CD14-positive monocyte (primary cell): ENCODE measurements at places on chromosomes 5 and 9.
A peak's percentile ranks its signal among the peaks of the same experiment; 100 is the strongest.

DNA sequence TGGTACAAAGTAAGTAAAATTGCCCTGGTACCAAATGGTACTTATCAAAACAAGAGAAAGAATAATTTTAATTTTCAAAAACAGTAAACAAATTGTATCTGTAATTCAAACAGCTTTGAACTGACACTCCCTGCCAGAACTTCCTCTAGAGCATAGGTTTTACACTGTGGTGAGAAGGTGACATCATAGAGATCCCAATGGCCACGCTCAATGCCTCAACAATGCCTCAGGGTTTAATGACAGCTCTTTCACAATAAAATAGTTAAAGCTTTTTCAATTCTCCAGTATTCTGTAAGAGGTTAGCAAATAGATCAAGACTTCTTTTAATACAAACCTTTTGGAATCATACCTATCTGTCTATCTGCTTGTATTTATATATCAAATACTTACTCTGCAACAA, 437.1 kb downstream of the PRR16 start:
- no peak for DNase-seq

DNA sequence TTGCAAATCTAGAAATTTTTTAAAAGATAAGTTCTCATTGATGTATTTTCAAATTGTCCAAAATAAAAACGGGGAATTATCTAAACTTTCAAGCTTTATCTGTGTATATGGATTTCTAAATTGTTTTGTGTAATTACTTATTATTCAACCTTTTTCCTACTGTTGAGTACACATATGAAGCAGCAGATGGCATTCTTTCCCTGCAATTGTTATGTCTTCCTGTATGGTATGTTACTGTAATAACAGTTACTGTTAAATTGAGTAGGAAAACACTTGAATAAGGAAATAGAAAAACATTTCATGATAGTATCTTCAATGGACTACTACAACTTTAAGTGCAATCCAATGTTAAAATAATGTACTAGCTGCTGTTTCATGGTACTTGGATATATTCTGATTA, 124.8 kb downstream of the RANBP17 start:
- no peak for DNase-seq

- DNase-seq, result no peak
These were observed 62.4 kb downstream of the SLC28A3 start for GRCh38 chr9:84278130-84278529.

DNA sequence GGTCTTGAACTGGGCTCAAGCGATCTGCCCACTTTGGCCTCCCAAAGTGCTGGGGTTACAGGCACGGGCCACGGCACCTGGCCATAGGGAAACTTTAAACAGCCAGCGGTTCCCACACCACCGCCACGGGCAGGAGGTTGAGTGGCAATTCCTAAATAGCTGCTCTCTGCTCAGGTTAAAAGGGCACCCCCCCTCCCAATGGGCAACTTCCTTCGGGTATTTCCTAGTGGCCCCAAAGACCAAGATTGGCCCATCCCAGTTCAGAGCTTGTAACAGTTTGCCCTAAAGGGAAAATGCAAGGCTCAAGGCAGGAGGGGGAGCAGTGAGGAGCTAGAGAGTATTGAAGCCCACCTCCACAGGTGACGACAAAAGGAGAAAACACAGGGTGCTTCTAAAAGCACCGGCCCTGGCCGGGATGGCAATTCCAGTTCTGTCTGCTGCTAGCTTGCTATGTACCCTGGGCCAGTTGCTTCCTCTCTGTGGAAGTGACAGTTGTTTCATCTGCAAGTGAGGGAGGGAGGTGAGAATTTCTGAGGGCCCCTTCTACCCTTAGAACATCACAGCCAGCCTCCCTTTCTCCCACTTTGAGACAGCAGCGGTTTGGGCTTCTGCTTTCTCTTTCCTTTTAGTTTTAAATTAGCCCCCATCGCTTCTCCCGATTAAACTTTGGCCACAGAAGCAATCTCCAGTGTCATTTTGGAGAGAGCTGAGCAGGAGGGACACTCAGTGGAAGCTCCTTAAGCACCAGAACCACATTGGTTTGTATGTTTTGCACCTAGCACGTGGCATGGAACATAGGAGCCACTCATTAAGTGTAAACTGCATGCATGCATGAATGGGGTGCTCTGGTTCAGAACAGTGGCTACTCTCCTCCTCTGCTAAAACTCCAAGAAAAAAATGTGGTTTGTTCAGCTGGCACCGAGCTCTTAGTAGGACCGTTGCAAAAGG, 17.3 kb upstream of the TNIP1 start:
- DNase-seq, result peak; percentile 42

- DNase-seq, result no peak
These were observed 109.4 kb downstream of the MAT2B start for GRCh38 chr5:163614787-163615186.

- DNase-seq, result no peak
These were observed 11.3 kb upstream of the SKP1 start for GRCh38 chr5:134188092-134188491.

GRCh38 chr9:86064220-86064619, 35.1 kb downstream of the GOLM1 start:
- DNase-seq, result no peak

GRCh38 chr5:134603059-134603458, 29.6 kb downstream of the SAR1B start:
- DNase-seq, result no peak

GRCh38 chr9:14526504-14526903, 166.7 kb downstream of the ZDHHC21 start:
- DNase-seq, result no peak

- no peak for DNase-seq
These were observed 344.2 kb downstream of the NTRK2 start for GRCh38 chr9:85013703-85014102.

GRCh38 chr9:16884952-16885513, 14.6 kb upstream of the BNC2 start:
- peak; percentile 20 for DNase-seq

DNA sequence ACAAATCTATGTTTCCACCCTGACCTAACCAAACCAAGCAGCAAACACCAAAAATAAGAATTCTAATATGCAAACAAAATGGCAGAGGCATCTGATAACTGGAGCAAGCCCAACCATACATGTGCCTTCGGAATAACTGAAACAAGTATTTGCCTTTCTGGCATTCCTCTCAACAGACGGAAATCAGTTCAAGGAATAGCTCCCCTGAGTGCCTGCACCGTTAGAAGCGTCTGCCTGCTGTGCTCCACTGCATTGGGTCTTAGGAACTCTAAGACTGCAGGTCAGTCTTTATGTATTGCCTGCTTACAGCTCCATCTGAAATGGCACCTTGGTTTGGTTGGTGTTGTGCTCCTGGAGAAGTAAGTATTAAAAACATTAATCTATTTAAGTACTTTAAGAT, 98.5 kb downstream of the MRPS27 start:
- DNase-seq, result no peak

DNA sequence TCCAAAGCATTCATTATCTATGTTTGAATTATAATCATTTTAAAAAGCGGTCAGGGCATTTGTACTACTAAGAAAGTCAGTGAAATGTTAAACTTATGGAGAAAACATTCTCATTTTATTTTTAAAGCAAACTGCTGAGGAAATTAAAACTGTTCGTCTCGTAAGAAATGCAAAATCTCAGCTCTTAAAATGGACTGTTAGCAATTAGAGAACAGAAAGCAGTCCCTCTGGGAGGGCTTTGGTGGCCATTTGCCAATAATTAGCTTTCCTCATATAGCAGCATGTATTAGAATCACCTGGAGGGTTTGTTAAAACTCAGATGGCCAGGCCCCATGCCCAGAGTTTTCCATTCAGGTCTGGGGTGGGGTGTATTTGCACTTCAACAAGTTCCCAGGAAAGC, 120.7 kb upstream of the RASEF start:
- DNase-seq, result no peak

- DNase-seq, result no peak
These were observed 11.6 kb downstream of the PTCH1 start for GRCh38 chr9:95505072-95505716.

- no peak for DNase-seq
These were observed 14.7 kb upstream of the TNC start for GRCh38 chr9:115132648-115133047.

GRCh38 chr9:14554886-14555285, 138.3 kb downstream of the ZDHHC21 start:
- DNase-seq, result no peak

GRCh38 chr5:58759745-58760144, 176.9 kb downstream of the RAB3C start:
- DNase-seq, result peak; percentile 47

DNA sequence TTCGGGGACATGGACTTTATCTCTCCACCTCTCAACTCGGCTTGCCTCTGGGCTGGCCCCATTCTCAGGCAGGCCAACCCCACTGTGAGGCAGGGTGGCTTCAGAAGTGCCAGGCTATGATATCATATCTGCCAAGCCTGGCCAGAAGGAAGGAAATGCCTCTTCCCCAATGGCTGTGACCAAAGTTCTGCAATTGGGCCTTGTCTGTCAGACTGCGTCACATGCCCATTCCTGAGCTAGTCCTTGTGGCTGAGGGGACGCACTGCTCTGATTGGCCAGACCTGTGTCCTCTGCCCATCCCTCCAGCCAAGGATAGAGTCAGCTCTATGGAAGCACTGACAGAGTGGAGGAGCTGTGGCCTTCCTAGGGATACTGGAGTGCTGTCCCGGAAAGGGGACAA, 11.9 kb downstream of the SMIM23 start:
- DNase-seq, result peak; percentile 20

- no peak for DNase-seq
These were observed 24.3 kb upstream of the FAT2 start for GRCh38 chr5:151615431-151615830.

GRCh38 chr5:139882961-139883539, 87.4 kb downstream of the PSD2 start:
- DNase-seq, result no peak

GRCh38 chr9:76007935-76008334, 117.5 kb downstream of the PCSK5 start:
- no peak for DNase-seq

DNA sequence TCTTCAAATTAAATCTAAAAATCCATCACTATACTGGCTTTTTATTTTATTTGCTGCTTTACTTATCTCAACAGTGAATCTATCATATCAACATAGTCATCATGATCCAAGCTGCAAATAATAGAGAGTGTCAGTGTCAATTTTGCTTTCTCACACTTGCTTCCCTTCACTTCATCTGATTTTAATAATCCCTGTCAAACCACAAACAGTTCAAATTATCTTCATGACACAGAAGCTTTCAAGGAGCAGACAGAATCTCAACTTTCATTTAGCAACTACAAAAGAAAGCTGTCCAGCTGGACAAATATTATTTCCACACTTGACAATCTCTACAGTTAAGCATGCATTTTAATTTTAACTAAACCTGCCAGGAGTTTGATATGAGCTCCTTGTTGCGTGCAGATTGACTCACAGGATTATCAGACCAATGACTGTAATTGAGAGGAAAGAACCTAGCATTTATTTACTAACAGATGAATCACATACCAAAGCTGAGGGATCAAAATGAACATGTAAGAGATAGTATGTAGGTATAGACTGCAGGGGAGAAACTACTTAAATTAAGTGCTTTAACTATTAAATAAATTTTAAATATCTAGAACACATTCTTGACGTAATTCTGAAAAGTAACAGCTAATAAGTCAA, 56.0 kb downstream of the KIAA0825 start:
- DNase-seq, result no peak

- DNase-seq, result no peak
These were observed 672 bp upstream of the SUSD3 start for GRCh38 chr9:93057703-93058354.

DNA sequence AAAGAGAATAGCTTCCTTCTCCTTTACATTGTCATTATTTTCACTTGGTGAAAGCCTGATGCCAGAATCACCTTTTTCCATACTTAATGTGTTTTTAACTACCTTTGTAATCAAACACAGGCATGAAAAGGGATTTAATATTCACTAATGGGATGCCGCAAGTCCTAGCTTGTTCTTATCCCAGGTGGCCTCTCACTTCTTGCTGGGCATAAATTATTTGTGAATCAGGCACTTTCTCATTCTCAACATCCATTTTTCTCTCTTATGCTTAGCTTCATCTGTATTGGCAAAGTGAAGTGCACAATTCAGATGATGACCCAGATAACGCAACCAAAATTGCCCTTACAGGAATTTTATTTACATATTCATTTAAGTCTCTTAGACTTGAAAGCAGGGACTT, 10.9 kb downstream of the ACTL7B start:
- no peak for DNase-seq

DNA sequence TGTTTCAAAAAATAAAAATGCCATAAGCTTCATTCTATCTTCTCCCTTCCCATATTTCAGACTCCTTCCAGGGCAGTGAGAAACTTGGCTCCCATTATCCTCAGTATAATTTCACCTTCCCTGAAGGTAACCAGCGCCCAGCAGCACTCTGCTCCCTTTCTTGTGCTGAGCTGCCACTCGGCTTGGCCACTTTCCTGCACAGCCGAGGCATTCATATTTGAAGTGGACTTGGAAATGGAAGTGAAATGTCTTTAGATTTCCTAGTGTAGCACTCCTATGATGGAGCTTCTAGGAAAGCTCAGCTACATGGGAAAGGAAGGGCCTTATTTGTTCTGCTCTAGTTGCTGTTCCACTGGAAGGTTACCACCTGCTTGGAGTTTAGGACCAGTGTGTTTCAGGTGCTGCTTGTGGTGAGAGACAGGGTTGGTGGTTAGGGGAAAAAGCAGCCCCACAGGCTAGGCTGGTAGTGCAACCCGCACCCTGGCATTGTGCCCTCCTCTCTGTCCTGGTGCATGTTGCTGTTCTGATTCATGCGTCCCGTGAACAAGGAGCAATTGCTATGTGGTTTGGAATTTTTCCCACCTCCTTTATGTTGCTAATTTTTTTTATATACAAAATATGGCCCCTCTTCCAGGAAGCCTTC, 53.8 kb downstream of the RAD23B start:
- no peak for DNase-seq

- DNase-seq, result no peak
These were observed 121.2 kb downstream of the PALM2AKAP2 start for GRCh38 chr9:109901201-109901600.

GRCh38 chr5:25544652-25545249, 900.0 kb upstream of the CDH10 start:
- DNase-seq, result no peak
